LoVo (cell line): ENCODE measurements at places on chromosomes 7 and 10.

DNA sequence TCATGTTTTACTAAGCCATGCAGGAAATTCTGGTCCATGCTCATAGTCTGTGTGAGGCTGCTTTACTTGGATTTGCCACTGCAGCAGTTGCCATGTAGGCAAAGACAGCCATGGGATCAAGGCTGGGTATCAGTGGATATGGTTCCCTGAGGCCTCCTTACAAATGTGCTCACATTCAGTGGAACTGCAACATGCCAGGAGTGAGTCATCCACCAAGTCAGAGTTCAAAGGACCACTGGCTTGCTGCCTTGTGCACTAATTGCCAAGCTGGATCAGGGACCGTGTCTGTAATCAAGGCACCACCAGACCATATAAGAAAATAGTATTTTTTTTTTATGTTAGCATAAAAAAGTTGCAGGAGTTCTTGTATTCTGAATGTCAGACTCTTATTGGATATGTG is 101.0 kb downstream of the CDCA7L start:
- DNase-seq = peak; percentile 12

GRCh38 chr7:108142180-108142579 is 12.0 kb upstream of the LAMB4 start:
- DNase-seq = no peak

GRCh38 chr7:27359181-27360125 is 116.9 kb downstream of the EVX1 start:
- DNase-seq = no peak

GRCh38 chr7:149109969-149110368 is 16.2 kb downstream of the ZNF425 start:
- no peak for DNase-seq

DNA sequence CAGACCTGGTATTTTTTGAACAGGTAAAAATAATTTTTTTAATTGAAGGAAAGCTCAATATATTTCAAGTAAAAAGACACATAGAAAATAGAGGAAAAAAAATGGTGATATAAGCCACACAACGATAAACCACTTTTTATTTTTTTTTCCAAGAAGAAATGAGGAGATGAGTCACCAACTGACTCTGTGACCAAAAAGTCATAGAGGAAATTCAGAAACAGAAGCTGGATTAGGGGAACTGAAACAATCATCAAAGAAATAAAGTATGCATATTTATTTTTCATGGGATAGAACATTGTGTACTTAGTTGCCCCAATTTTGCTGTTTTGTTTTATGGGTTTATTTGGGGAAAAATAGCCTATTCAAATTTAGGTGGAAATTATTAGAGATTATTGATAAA is 176.8 kb upstream of the AGR3 start:
- DNase-seq = no peak

GRCh38 chr10:21452203-21452602 is 73.3 kb downstream of the SKIDA1 start:
- DNase-seq = no peak

- DNase-seq = no peak
Observed at GRCh38 chr10:125062914-125063230, 97.5 kb downstream of the CTBP2 start.

GRCh38 chr7:4240042-4240441 is 442.1 kb upstream of the FOXK1 start:
- no peak for DNase-seq

DNA sequence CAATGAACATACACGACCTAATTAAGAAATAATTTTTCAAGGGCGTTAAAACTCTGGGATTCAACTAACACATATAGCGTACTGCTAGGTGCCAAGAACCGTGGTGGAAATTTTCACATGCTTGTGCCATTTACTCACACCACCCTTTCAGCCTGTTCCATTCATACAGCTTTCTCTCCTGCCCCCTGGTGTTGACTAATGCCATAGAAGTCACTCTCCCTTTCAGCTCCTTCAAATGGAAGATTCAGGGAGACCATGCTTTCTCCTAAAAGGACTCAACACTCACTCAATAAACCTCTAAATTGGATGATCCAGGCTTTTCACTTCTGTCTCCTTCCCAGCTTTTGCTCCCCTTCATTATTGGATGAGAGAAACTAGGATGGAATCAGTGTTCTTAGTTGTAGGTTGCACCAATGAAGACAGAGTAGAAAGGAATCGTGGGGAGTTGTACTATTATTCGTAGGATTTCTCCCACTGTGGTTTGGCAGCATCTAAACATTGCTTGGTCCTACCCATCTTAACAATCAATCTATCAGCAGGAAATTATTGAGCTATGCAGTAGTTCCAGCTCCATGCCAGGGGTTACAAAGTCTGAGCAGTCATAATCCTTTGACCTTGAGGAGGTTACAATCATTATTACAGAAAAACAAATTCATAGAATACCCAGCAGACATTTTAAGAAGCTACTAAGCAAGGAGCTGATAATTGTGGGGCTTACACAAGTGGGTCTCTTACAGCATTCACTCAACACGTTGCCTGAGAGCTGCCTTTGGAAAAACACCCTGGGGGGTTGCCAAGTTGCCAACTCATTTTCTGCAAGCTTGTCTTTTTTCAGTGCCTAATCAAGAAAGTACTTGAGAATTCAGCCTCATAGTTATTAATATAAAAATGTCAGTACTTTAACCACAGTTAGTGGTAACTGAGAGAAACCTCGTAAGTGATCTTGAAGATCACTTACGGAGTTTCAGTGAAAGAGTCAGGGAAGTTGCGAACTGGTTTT is 2.8 kb upstream of the PPP1R3C start:
- peak; percentile 66 for DNase-seq

DNA sequence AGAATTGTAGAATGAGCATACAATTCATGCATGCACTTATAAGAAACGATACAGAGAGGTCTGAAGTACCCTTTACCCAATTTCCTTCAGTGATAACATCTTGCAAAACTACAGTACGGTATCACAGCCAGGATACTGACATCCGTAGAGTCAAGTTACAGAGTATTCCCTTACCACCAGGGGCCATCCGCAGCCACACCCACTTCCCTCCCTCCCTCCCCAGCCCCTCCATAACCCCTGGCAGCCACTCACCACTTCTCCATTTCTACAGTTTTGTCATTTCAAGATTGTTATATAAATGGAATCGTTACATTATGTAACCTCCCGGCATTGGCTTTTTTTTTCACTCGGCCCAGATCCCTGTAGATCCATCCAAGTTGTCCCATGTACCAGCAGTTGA is 113.6 kb upstream of the RET start:
- no peak for DNase-seq

- no peak for DNase-seq
Observed at GRCh38 chr10:36739884-36740445, 385.4 kb upstream of the ANKRD30A start.

DNA sequence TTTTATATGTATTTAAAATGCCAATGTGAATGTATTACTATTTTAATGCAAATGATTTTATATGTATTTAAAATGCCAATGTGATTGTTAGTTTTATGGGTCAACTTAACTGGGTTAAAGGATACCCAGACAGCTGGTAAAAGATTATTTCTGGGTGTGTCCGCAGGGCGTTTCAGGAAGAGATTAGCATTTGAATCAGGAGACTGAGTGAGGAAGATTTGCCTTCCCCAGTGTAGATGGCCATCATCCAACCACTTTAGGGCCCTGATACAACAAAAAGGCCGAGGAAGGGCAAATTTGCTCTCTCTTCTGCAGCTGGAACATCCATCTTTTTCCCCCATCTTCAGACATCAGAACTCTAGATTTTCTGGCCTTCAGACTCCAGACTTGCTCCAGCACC is 116.2 kb downstream of the BAMBI start:
- DNase-seq = peak; percentile 48

DNA sequence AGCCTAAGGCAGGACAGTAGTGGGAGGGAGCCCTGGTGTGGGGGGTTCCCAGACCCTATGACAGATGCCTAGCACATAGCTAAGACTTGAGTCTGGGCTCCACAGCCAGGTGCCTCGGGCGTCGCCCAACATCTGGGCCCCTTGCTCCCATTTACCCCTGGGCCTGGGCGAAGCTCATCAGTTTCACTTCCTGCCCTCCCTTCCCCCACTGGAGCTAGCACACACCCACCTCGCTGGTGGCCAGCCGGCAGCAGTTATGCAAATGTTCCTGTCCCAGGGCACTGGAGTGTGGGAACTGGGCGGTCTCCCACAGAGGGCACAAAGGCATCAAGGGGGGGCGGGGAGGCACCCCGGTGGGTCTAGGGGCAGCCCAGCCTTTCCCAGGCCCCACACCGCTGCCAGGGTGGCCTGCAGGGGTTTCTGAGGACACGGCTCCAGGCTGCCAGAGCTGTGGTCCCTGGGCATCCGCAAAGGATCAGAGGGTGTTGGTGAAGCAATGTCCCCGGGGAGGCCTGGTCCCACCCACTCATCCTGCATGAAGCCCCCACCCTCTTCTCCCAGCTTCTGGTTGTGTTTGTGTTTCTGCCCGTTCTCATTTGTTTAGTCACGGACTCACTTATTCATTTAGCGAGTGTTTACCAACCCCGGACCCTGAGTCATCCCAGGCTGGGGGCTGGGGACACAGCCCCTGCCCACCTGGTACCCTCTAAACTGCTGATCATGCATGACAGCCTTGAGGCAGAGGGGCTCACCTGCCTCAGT is 20.4 kb downstream of the SH2B2 start:
- no peak for DNase-seq

DNA sequence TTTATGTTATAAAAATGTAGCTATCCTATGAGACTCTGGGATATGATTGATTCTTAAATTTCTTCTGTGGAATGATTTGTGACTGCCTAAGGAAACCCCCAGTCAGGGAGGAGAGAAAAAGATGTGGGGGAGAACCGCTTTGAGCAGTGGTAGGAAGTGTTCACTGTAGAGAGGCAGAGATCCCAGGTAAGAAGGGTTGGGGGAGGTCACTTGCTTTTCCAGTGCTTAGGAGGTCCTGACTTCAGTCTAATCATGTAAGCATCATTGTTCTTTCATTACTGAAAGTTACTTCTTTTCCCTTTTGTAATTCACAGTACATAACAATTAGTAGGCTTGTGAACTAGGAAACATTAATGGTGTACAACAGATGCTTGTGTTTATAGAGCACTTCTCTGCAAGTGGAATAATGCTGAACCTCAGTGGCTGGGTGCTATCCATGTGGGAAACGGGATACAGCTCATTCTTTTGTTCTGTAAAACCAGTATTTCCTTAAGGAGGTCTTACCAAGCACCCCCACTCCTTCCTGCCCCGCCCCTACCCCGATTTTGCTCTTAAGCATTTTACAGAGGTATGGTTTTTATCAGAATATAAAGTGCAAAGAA is 165.4 kb downstream of the ST7 start:
- no peak for DNase-seq

GRCh38 chr7:128027485-128027980 is 3.7 kb downstream of the LRRC4 start:
- DNase-seq = no peak

DNA sequence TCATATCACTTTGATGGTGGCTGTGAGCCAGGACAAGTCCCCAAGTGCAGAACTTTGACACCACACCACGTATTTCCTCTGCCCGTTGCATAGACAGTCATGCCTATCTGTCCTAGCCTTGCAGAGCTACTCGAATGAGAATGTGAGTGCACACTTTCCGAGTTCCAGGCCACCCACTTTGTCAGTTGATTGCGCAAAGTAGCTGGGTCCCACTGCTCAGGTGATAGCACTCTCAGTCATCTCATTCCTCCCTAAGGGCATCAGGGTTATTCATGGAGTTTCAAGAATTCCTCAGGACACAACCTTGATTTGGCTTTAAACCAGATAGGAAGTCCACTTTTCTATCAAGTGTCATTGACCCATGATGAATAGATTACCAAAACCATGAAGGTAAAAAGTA is 19.3 kb downstream of the LSM5 start:
- no peak for DNase-seq

GRCh38 chr10:5321273-5321672 is 43.5 kb upstream of the UCN3 start:
- DNase-seq = no peak

GRCh38 chr7:23662124-23662983 is 17.6 kb upstream of the FAM221A start:
- no peak for DNase-seq

GRCh38 chr10:16996530-16996964 is 133.1 kb downstream of the CUBN start:
- no peak for DNase-seq

DNA sequence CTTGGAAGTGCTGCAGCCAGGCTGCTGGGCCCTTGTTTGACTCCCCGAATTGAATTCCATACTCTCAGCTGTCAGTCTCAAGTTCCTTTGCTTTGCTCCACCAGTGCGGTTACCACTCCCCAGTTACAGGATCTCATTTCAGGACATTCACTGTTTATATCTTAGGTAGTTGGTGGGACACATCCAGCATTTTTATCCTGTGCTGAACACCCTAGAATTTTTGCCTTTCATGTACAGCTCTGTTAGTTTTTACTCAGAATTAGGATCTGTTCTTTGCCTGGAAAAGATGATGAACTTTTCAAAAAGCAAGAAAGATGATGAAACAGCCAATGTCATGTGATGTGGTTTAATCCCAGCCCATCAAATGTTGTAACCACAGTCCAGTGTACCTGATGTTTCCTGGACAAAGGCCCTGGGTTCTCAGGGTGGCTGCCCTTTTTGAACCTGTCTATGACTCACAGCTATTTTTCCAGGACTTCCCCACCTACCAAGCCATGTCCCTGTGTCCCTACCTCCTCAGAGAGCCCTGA is 149.7 kb downstream of the NOC3L start:
- DNase-seq = peak; percentile 13

DNA sequence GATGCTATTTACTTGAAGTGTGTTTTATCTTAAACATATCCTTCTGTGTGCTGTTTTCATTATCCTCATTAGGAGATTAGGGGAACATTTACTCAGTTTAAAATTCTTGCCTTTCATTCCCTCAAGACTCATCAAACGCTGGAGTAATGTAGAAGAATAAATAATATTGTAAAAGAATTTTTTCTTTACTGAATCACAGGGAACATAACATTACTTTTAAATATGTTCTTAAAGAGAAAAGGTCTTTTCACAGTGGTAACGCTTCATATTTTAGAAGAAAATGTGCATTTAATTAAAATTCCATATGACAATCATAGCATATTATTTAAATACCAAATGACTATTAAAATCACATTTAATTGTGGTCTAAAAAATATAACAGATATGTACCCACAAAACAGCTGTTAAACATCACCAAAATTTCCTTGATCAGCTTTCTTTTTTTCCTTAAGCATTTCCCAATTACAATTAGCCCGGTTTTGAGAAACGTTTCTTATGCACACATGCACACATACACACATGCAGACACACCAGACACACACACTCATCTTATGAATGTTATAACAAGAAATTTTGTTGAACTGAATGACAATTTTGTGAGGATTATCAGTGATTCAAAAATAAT is 102.0 kb upstream of the GLI3 start:
- no peak for DNase-seq

DNA sequence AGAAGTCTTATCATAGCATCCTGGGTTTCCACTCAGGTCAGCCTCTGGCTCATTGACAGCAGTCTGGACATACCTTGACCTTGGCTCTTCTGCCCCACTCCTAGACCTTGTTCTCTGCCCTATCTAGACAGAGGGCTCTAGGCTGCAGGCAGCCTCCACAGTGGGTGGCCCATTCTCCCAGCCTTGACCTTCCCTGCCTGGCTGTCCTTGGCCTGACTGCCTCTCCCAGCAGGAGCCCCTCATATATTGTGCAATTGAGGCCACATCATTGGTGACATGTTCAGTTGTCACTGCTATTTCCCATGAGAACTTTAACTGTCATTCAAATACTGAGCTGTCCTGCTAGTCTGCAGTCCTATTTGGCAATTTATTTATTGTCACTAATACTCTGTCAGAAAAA is 503.4 kb downstream of the PLXNA4 start:
- no peak for DNase-seq
